ENCODE measurements at places on chromosomes 16 and 17.

DNA sequence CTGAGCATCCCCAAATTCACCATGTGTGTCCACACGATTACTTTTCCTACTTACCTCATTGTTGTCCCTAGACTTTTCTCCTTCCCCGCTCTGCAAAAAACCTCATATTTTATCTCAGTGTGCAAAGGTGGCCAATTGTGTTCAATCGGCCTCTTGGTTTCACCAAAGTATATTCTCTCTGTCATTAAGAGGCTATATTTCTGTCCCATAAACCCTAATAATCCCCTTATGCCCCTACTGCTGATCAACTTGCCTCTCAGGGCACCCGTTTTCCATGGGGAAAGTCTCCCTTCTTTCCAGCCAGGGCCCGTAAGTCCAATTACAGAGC is 11.6 kb downstream of the CES2 start:
- DNase-seq: no peak

DNA sequence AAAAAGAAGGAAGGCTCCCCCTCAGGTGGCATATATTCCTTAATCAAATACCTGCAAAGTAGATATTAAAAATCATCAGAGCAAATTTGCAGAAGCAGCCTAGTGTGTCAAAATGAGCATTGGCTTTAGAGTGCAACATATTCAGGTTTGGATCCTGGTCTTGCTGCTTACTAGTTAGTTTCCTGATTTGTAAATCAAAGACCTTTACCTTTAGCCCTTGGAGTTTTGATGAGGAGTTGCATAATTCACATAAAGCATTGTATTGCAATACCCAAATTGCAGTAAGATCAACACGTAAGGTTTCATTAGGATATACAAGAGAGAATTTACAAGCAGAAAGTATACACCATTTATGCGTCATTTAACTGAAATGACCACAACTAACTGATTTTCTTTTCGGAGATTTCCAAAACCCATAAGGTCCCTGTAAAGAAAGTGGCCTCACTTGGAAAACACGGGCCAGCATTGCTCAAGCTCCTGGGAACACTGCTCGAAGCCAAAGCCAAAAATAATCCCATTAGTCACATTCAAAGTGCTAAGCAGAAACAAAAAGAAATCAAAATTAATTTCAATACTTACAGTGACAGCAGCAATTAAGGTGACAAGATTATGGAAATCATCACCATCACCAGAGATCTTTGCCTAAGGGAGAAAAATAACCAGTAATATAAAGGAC is 415.9 kb upstream of the ERCC4 start:
- DNase-seq: peak; percentile 34

- no peak for DNase-seq
These were observed 87.4 kb downstream of the ANKRD11 start for GRCh38 chr16:89402962-89403361.

DNA sequence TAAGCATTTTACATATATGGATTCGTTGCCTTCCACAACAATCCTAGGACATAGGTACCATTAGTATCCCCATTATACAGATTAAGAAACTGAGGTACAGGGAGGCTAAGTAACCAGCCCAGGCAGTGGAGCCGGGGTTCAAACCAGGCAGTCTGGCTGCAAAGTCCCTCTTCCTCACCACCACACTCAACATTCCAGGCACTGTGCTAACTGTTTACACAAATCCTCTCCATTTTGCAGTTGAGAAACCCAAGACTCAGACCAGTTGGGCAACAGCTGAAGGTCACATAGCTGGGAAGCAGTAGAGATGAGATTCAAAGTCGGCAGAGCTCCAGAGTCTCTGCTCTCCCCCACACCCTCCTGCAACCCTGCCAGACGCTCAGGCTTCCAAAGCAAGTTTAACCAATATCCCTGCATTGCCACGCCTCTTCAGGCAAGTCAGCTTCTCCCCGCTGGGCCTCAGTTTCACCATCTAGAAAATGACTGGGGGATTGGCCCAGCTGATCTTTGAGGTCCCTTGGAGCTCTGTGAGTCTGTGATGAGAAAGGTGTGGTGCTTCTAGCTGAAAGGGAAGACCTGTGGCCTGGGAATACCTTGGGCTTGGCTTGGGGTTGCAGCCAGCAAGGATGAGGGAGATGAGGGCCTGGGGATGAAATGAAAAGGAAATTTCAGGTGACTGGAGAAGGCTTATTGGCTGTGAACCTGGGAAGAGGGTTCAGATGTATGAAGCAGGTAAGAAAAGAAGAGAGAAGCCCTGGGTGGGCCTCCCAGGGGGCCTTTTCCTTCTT is 14.0 kb downstream of the CCR7 start:
- DNase-seq: peak; percentile 44

Measured in eye (tissue), 1 donor.